ENCODE measurements at places on chromosomes 1 and 21. TPM values are rescaled to one million over a fixed set of nuclear protein-coding genes. Genes with fewer than 3 reads are reported as not detected.

The TDRD10 gene
- not detected for total RNA-seq

The S100A3 gene
- 7.1 TPM for total RNA-seq

The OR10Z1 gene
- not detected for total RNA-seq

The LRRN2 gene
- total RNA-seq, result not detected

The HPDL gene
- 1.3 TPM for total RNA-seq

The POMGNT1 gene
- total RNA-seq, result 25.8 TPM

The KCNC4 gene
- total RNA-seq, result 1.0 TPM

The PYHIN1 gene
- not detected for total RNA-seq

The KRTAP19-1 gene
- total RNA-seq, result not detected

The GJA5 gene
- 0.26 TPM for total RNA-seq

The IL10 gene
- total RNA-seq, result not detected

Data from epithelial cell of alveolus of lung (primary cell).